Activated naive CD4-positive, alpha-beta T cell treated with anti-CD3 and anti-CD28 coated beads, Interleukin-2, amount 50 U/mL, for 16 hours (primary cell): ENCODE measurements at places on chromosomes 5 and 9.

GRCh38 chr5:87430863-87431457 is 18.2 kb upstream of the CCNH start:
- DNase-seq = no peak

DNA sequence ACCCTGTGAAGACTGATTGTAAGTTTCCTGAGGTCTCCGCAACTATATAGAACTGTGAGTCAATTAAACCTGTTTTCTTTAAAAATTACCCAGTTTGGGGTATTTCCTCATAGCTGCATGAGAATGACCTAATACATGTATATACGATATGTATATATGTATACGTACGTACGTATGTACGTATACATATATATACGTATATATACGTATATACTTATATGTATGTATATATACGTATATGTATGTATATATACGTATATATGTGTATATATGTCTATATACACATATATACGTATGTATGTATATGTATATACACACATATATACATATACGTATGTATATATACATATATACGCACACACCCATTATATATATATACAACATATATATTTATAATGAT is 1153.0 kb upstream of the CDH18 start:
- no peak for DNase-seq

- DNase-seq = no peak
Observed at GRCh38 chr5:56247592-56247991, 14.5 kb upstream of the ANKRD55 start.

DNA sequence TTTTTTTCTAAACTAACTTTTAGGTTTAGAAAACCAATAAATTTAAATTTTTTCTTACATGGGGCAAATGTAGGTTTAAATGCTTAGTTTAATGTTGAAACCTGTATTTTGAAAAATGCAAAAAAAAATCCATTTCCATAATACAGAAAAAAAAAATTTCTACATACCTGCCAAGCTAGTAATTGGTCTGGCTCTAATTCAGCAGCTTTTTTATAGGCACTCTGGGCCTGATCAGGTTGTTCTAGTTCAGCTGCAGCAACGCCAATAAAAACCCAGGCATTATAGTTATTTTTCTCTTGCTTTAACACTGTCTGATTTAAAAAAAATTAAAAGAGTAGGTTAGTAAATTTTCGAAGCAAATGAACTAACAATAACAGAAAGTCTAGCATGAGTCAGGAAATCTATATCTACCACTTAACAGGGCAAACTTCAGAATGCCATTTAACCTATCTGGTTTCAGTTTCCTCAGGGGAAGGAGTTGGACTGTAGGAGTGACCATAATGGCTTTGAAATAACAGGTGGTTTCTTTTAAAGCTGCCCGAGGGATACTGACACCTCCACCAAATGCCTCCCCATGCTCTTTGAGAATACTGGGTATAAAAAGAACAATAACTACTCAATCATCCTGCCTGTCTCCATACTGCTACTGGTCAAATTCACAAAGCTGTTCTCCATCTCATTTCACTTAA is 11.6 kb downstream of the SKIC3 start:
- DNase-seq = no peak

DNA sequence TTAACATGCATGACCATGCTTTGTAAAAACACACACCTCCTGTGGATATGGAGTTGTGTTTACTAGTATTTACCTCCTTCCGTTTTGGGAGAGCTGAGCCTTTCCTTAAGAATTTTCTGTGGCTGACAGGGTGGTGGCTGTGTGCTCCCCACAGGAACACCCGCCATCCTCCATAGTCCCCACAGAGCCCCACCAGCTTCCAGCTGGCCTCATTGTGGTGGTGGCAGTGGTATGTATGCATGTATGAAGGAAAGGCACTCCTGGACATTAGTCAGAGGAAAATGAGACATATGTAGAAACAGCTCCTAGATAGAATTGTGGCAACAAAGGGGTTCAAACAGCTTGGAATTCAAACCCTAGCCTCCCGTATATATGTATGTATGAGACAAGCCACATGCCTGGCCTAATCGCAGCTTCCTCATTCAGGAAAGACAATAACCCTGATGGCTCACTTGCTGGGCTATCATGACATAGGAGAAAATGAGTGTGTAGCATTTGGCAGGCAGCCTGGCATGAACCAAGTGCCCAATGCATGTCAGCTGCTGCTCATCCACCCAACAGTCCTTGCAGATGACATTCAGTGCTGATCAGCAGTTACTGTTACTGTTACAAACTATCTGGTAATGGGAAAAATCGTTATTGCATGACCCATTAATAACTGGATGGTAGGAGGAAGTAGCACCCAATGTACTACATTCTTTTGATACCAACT is 459.7 kb downstream of the EBF1 start:
- DNase-seq = no peak

DNA sequence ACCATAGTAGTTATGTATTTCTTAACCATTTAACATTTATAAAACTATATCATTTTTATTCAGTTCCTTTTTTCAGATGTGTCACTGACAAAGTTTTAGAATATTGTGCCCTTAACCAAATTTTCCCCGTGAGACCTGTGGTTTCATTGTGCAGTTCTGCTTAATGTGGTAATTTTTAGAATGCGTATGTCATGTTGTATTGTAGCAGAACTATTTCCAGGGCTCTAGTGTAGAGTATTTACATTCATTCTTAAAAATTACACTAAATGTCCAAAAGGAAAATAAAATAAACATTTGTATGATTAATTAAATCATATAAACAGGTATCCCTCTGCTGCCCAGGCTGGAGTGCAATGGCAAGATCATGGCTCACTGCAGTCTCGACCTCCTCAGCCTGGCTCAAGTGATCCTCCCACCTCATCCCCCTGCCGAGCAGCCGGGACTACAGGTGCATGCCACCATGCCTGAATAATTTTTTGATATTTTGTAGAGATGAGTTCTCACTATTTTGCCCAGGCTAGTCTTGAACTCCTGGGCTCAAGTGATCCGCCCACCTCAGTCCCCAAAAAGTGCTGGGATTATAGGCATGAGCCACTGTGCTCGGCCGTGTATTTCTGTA is 15.4 kb downstream of the SERINC5 start:
- DNase-seq = no peak

- DNase-seq = peak; percentile 31
Observed at GRCh38 chr9:127523312-127523851, 72.1 kb downstream of the LRSAM1 start.

DNA sequence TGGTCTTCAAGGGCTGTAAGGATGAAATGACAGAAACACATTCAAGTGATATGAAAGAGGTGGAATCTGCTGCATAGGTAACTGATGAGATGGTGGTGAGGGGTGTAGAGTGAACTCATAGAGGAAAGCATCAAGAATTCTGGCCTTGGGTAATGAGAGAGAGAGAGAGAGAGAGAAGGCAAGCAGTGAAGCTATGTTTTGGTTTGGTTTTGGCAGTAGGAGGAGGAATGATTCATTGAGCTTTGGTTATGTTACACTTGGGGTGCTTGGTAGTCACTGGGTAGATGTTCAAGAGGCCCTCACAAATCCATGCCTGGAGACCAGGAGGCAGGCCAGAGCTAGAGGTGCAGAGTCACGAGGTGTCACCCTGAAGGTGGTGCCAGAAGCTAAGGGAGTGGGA is 89.5 kb downstream of the EGFLAM start:
- DNase-seq = no peak

GRCh38 chr5:18158166-18158565 is 523.9 kb downstream of the TAF11L14 start:
- no peak for DNase-seq

GRCh38 chr9:87703636-87704276 is 22.2 kb upstream of the CTSL start:
- DNase-seq = no peak
